ENCODE measurements at places on chromosomes 13 and 19. TPM values are rescaled to one million over a fixed set of nuclear protein-coding genes. Genes with fewer than 3 reads are reported as not detected.

GRCh38 chr19:49335784-49336481 lies 727 bp downstream of the CD37 start:
- DNase-seq: no peak

LRP3 gene
- 31.7 TPM for total RNA-seq

GRCh38 chr13:46624353-46624752 lies 71.4 kb downstream of the LRCH1 start:
- no peak for DNase-seq

ZNF285 gene
- 6.7 TPM for total RNA-seq
